ENCODE measurements at places on chromosomes 5 and 9.

DNA sequence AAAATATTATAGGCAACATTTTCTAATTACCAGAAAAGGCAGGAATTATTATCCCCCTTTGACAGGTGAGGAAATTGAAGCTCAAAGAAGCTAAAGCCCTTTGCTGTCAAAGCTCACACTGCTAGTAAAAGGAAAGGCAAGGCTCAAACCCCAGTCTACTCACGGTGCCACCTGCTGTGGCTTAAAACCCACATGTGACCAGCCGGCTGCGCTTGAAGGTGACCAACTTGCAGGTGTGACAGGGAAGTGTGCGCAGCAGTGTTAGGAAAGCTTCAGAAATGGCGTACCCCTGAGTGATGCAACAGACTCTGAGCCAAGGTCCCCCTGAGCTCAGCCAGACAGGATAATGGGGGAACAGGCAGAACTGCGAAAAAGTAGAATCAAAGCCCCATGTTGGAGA, 45.2 kb downstream of the PAX5 start:
- DNase-seq = no peak

GRCh38 chr5:2137444-2138050, 254.8 kb upstream of the IRX4 start:
- no peak for DNase-seq

DNA sequence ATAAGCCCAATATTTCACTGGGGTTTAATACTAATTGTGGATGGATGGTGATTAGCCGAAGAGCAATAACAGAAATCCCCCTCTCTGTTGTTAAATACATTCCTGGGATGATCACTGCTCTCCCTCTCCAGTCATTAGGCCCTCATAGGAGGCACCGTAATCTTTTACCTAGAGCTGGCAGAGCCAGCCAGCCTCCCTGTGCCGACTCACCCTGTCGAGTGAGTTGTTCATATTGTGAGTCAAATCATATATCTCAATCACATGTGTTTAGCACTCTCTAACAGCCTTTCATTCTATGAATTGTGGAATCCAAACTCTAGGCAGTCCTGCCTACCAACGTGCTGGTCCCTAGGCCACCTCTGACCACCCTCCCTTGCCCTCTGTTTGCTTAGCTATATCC, 771.0 kb downstream of the IRX1 start:
- DNase-seq = no peak

GRCh38 chr9:109331353-109331752, 10.5 kb upstream of the EPB41L4B start:
- DNase-seq = peak; percentile 94

DNA sequence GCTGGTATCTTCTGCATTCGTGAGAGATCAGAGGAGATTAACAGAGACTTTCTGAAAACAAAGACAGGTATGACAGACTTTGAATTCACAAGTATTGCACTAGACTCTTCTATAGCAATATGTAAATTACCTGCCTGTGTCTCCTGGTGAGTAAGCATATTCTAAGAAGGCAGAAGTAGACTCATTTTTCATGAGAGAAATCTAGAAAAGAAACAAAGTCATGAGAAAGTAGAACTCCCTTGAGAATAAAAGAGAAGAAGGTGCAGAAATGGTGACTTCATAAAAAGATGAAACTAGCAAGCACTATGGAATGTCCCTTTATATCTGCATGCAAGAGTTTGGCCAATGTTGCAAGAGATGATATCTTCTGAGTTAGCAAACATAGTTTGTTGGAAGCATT, 419.8 kb downstream of the DMRT2 start:
- no peak for DNase-seq

DNA sequence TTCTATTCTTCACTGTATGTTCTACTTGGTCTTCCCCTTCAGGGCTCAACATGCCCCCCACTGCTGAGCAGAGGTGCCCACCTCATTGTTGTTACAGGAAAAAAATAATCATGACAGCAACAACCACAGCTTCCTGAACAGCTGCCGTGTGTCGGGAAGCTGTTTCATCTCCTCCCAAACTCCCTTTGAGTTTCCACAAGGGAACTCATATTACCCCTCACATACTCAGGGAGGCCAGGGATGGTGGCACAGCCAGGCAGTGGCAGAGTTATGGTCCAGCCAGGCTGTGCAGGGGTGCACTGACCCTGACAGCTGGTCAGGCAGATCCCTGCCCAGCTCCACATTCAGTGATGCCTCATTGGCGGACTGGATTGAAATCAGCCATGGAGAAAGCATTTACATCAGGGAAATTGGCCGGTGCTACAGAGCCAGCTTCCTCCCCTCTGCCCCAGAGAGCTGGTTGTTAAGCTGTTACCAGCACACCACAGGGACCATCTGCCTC, 37.3 kb downstream of the SARDH start:
- DNase-seq = no peak

- no peak for DNase-seq
Observed at GRCh38 chr9:129328355-129329042, 150.4 kb upstream of the IER5L start.

DNA sequence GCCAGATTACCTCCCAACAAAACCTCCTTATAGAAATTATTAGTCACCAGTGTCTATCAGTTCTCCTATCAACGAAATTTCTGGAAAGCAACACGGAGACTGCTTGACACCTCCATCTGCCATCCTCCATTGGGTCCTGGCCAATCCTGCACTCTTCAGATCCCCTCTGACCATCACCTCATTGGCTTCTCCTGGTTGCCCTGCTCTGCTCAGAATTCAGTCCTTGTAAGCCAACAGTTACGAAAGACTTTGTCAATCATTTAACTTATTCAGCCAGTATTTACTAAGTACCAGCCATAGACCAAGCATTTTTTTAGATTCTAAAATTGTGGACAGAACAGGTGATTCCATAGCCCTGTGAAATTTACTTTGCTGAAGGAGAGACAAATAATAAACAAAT, 228.5 kb downstream of the MARCHF11 start:
- DNase-seq = no peak

- DNase-seq = no peak
Observed at GRCh38 chr9:121225240-121225639, 23.6 kb upstream of the RAB14 start.

- no peak for DNase-seq
Observed at GRCh38 chr9:40927260-40927631, 201.2 kb downstream of the FOXD4L6 start.

DNA sequence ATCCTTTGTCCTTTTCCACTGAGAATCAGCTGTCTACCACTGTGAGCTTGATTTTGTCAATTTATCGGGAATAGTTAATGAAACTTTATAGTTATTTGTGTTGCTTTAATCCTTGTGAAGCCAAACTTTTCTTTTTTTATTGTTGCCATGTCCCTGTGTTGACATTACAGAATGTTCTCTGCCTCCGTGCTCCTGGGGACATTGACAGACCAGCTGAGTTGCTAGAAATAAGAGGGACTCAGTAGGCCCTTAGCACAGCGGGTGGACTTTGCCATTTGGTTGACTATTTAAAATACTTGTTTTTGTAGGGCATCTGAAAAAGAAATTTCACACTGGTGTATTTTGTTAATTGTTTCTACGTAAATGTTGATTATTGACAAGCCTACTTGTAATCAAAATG, 70.5 kb downstream of the IL31RA start:
- no peak for DNase-seq

GRCh38 chr9:72254901-72255545, 105.8 kb downstream of the GDA start:
- DNase-seq = no peak

DNA sequence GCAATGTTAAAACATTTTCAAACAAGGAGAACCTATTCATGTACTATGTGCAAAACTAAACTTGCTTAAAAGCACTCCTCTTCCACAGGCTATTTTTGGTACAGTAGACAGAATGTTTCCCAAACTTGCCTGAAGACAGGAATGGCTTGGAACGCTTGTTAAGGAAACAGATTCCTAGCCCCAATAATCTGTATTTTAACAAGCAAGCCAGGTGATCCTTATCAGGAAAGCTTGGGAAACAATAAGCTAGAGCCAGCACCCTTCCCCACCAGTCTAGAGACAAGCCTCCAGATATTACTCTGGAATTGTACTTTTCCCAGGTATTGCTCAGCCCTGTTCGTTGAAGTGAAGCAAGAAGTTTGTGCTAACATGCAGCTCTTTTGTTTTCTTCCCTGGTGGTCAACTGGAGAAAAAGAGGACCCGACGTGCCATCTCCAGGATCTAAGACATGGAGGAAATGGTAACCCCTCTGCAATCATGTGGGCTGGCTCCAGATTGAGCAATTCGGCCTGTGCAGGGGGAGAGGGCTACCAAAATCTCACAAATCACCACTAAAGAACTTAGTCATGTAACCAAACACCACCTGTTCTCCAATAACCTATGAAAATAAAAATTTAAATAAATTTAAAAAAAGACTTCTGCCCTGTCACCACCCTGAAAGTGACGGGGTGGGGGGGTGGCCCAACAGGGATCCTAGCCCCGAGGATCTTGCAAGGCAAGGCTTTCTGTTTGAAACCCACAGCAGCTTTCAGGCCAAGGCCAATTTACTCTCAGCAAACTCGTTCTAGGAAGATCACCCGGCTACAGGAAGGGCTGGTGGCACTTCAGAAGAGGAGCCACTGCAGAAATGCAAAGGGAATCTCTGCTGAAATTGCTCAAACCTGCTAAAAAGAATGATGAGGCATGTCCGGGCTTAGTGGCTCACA, 48.6 kb downstream of the SHB start:
- no peak for DNase-seq

- DNase-seq = peak; percentile 73
Observed at GRCh38 chr5:7927466-7928375, 58.8 kb downstream of the MTRR start.

- no peak for DNase-seq
Observed at GRCh38 chr9:137398561-137399468, 24.1 kb downstream of the EXD3 start.

DNA sequence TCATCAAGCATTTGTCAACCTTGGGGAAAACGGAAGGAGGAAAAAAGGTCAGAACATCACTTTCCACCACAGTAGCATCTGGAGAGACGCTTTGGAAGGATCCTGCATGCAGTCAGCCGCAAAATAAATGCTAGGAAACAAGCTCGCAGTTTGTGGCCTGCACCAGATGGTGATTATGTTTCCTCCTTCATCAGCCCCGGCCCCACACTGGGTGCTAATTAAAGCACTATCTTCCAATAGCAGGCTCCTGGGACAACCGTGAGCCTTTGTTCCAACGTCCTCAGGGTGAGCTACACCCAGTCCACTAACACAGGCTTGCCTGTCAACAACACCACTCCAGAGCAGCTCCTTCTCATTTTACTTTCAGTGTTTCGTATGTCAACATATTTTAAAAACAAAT, 64.0 kb downstream of the RNF130 start:
- no peak for DNase-seq

- DNase-seq = no peak
Observed at GRCh38 chr5:139861021-139861888, 65.6 kb downstream of the PSD2 start.

- DNase-seq = no peak
Observed at GRCh38 chr5:9387879-9388278, 158.0 kb downstream of the SEMA5A start.

- DNase-seq = no peak
Observed at GRCh38 chr5:37234288-37234687, 14.9 kb downstream of the CPLANE1 start.

- DNase-seq = no peak
Observed at GRCh38 chr9:3578786-3579185, 53.0 kb upstream of the RFX3 start.

DNA sequence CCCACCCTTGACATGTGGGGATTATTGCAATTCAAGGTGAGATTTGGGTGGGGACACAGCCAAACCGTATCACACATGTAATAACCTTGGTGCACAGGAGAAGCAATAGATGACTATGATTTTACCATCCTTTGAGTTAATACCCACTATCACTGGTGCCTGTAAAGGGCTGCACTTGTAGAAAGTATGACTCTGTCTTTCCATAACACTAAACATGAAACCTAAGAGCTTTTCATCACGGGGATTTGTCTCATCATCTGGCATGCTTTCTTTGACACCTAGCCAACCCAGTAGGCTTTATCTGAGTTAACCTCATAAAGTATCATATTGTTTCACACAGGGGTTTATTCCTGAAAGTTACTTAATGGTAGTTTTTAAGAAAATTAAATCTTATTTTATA, 188.9 kb upstream of the TNC start:
- DNase-seq = no peak

All from T47D (cell line).